ENCODE measurements at places on chromosomes 4 and X. TPM values are rescaled to one million over a fixed set of nuclear protein-coding genes. Genes with fewer than 3 reads are reported as not detected.
A peak's percentile ranks its signal among the peaks of the same experiment; 100 is the strongest.

GRCh38 chrX:153477364-153477857, 7.0 kb upstream of the HAUS7 start:
- no peak overlapping the region for H3K27ac ChIP-seq
- H3K27me3 ChIP-seq: no peaks in the 10 kb centered on the region
- H3K4me1 ChIP-seq: no peaks in the 10 kb centered on the region
- no peak for DNase-seq
- H3K36me3 ChIP-seq: no peaks in the 10 kb centered on the region
- H3K4me3 ChIP-seq: no peak overlapping the region

GRCh38 chrX:40485102-40485826, 95.5 kb upstream of the ATP6AP2 start:
- no peak overlapping the region for H3K27ac ChIP-seq
- H3K4me3 ChIP-seq: no peak overlapping the region
- no peak for DNase-seq
- H3K27me3 ChIP-seq: peaks cover 1% of the 10 kb centered on the region
- H3K4me1 ChIP-seq: peaks cover 3% of the 10 kb centered on the region

PPP4R3C gene
- total RNA-seq: not detected

GRCh38 chr4:92112805-92113204, 191.0 kb upstream of the GRID2 start:
- no peak for DNase-seq
- H3K36me3 ChIP-seq: no peaks in the 10 kb centered on the region
- H3K27ac ChIP-seq: no peak overlapping the region

DNA sequence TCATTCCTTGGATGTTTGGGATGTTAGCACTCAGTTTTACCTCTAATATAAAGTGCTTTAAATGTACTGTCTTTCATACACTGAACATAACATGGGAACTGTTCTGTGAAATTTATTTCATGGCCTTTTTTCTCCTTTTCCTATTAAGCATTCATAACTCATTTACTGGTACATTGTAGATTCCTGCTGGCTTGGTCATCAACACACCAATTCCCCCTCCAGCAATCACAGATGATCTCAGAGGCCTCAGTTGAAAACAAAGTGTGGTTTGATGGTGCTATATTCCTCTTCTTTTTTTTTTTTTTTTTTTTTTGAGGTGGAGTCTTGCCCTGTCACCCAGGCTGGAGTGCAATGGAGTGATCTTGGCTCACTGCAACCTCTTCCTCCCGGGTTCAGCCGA, 61.9 kb upstream of the FAM47B start:
- DNase-seq: no peak
- no peaks in the 10 kb centered on the region for H3K4me1 ChIP-seq
- H3K27ac ChIP-seq: no peak overlapping the region
- H3K36me3 ChIP-seq: no peaks in the 10 kb centered on the region

- H3K36me3 ChIP-seq: peaks cover 14% of the 10 kb centered on the region
- no peak for DNase-seq
- peak overlapping the region; percentile 82 for H3K27ac ChIP-seq
- H3K4me3 ChIP-seq: peak overlapping the region; percentile 75
- H3K27me3 ChIP-seq: no peaks in the 10 kb centered on the region
- peaks cover 51% of the 10 kb centered on the region for H3K4me1 ChIP-seq
Observed at GRCh38 chrX:19772096-19772821, 115.1 kb downstream of the SH3KBP1 start.

DNA sequence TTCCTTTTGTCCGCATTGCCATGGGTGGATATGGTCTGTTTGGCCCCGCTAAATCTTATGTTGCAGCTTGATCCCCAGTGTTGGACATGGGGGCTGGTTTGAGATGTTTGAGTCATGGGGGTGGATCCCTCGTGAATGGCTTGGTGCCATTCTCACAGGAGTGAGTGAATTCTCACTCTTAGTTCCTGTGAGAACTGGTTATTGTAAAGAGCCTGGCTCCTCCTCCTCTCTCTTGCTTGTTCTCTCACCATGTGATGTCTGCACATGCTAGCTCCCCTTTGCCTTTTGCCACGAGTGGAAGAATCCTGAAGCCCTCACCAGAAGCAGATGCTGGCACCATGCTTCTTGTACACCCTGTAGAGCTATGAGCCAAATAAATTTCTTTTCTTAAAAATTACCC, 22.6 kb upstream of the STBD1 start:
- no peak overlapping the region for H3K27ac ChIP-seq
- H3K36me3 ChIP-seq: no peaks in the 10 kb centered on the region
- H3K27me3 ChIP-seq: peaks cover 15% of the 10 kb centered on the region
- no peak for DNase-seq
- no peak overlapping the region for H3K4me3 ChIP-seq

DNA sequence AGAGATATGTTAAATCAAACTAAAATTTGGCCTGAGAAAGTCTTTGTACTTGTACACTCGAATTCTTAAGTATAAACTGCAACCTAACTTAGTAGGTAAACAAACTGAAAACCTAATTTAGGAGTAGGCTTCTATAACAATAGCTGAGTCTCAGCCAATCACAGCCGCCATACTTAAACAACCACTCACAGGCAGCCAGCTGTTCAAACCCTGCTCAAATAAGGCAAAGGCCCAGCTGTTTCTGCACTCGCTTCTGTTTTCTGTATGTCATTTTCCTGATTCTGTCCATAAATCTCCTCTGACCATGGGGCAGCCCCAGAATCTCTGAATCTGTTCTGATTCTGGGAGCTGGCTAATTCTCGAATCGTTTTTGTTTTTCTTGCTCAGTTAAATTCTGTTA, 7.8 kb upstream of the PLS3 start:
- no peak overlapping the region for H3K27ac ChIP-seq
- no peaks in the 10 kb centered on the region for H3K27me3 ChIP-seq
- no peak for DNase-seq
- H3K4me3 ChIP-seq: no peak overlapping the region

RAI2 gene
- total RNA-seq: not detected

POF1B gene
- total RNA-seq: 0.11 TPM

DNA sequence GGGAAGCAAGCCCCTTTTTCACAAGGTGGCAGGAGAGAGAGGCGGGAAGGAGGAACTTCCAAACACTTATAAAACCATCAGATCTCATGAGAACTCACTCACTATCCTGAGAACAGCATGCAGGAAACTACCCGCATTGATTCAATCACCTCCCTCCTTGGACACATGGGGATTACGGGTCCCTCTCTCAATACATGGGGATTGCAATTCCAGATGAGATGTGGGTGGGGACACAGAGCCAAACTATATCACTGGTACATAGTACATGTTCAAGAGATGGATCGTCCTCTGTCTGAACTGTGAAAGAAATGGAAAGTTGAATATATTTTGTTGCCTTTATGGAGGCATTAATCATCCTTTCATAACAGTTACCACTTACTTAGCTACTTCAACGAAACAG, 12.8 kb downstream of the EREG start:
- H3K27me3 ChIP-seq: peaks cover 10% of the 10 kb centered on the region
- peaks cover 4% of the 10 kb centered on the region for H3K4me1 ChIP-seq
- H3K27ac ChIP-seq: no peak overlapping the region
- H3K36me3 ChIP-seq: no peaks in the 10 kb centered on the region

- H3K27ac ChIP-seq: no peak overlapping the region
- no peaks in the 10 kb centered on the region for H3K4me1 ChIP-seq
- H3K36me3 ChIP-seq: no peaks in the 10 kb centered on the region
- no peak overlapping the region for H3K4me3 ChIP-seq
Observed at GRCh38 chr4:100288161-100288560, 97.9 kb upstream of the DDIT4L start.

GRCh38 chrX:16711893-16712547, 449 bp downstream of the CTPS2 start:
- peak overlapping the region; percentile 82 for H3K27ac ChIP-seq
- peak; percentile 38 for DNase-seq
- no peaks in the 10 kb centered on the region for H3K36me3 ChIP-seq
- H3K27me3 ChIP-seq: peaks cover 2% of the 10 kb centered on the region

DNA sequence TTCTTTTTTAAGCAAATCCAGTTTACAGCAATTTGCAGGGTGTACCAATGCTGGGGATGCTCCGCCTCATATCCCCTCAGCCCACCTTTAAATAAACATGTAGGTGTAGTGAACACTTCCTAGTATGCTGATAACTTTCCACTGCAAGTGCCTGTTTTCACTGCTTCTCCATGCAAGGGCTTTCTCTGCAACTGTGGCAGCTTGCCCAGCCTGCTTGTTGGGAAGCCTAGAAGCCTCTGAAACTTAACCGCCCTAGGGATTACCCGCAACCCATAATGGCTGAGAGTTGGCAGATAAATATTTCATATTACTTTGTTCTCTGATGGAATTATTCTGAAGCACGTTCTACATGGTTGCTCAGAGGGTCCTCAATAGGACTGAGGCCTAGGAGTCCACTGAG, 253.7 kb upstream of the DDX53 start:
- H3K4me1 ChIP-seq: no peaks in the 10 kb centered on the region
- H3K4me3 ChIP-seq: no peak overlapping the region
- DNase-seq: no peak
- no peaks in the 10 kb centered on the region for H3K36me3 ChIP-seq
- H3K27ac ChIP-seq: no peak overlapping the region
- no peaks in the 10 kb centered on the region for H3K27me3 ChIP-seq

FATE1 gene
- total RNA-seq: not detected

DNA sequence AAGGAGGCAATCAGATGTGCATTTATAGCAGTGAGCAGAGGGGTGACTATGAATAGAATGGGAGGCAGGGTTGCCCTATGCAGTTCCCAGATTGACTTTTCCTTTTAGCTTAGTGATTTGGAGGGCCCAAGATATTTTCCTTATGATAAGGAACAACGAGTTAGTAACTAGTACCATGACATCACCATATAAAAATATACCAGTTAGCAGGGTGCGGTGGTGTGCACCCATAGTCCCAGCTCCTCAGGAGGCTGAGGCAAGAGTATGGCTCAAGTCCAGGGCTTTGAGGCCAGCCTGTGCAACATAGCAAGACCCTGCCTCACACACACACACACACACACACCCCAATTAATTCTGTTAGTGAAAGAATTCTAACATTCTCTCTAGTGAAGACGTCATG, 53.0 kb downstream of the IL13RA2 start:
- no peaks in the 10 kb centered on the region for H3K27me3 ChIP-seq
- no peaks in the 10 kb centered on the region for H3K4me1 ChIP-seq
- no peaks in the 10 kb centered on the region for H3K36me3 ChIP-seq
- no peak overlapping the region for H3K4me3 ChIP-seq
- no peak for DNase-seq
- no peak overlapping the region for H3K27ac ChIP-seq

Measured in activated naive CD8-positive, alpha-beta T cell treated with anti-CD3 and anti-CD28 coated beads, Interleukin-2, amount 10 ng/mL, durations not matched to agents 7 days and 5 days (primary cell).